ENCODE measurements at places on chromosomes 2 and 18.

- DNase-seq = peak; percentile 76
Observed at GRCh38 chr2:199955007-199955338, 318 bp downstream of the TYW5 start.

DNA sequence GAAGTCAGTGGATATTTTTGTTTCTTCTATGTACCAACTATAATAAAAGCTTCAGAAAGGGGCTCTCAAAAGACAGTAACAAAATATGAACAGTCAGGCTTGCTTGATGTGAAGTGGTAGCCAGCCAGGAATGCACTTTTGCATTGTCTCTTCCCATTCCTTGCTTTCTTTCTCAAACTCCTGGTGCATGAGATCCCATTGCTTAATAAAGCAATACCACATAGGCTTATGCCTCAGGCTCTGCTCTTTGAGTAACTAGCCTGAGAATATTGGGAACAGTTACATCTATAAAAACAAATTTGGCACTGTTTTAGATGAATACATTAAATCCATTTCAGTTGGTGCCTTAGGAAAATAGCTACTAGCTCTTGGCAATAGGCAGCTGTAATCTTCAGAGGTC is 62.6 kb upstream of the ST6GAL2 start:
- DNase-seq = no peak

DNA sequence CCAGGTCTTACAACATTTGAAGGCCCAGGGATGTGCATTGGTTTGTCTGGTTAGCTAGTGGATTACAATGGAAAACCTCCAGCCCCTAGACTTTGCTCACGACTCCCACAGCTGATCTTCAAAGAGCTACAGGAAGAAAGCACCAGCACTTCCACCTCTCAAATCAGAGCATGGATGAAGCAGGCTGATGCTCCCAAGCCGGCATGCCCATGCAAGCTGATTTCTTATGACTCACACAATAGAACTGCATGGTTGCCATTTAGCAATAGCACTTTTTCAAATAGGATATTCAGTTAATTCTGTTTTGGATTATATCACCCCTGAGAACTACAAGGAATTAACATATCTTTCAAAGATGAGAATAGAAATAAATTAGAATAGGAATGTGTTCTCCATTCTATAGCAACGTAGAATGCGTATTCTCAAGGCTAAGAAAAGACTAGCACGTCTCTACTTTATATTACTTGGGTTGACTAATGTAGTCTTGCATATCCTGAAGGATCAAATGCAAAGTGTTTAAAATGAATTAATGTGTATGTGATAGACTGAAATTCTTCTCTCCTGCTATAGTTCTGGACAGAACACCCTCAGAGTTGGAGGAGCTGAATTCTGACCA is 292.4 kb downstream of the TRIB2 start:
- no peak for DNase-seq

- no peak for DNase-seq
Observed at GRCh38 chr18:59743566-59743965, 46.3 kb upstream of the CCBE1 start.
